ENCODE measurements at places on chromosomes 5 and 9.

DNA sequence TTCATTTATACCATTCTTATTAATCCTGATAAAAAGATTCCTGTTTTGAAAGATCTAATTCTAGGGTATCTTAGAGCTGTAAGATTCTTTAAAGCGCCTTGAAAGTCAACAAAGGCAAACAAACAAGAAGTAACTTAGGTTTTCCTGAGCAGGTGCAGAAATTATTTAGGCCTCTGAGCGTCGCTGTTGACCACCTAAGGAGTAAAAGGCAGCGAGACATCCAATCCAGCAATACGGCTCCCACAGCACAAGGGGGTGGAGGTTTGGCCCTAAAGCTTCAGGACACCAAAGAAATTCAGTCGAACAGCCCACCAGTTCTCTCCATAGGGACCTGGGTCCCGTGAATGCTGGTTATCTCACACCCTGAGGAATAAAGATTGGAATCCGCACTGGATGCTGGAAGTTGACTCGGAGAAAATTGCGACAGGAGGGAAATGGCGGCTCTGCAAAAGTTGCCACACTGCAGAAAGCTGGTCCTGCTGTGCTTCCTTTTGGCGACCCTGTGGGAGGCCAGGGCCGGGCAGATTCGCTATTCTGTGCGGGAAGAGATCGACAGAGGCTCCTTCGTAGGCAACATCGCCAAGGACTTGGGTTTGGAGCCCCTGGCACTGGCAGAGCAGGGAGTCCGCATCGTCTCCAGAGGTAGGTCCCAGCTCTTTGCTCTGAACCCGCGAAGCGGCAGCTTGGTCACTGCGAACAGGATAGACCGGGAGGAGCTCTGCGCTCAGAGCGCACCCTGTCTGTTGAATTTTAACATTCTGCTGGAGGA is at the start of gene PCDHGA2:
Gene PCDHGA2, plus strand, starts transcription at position 223 of the 769 bp plus-strand sequence.
- peak; percentile 12 for DNase-seq

DNA sequence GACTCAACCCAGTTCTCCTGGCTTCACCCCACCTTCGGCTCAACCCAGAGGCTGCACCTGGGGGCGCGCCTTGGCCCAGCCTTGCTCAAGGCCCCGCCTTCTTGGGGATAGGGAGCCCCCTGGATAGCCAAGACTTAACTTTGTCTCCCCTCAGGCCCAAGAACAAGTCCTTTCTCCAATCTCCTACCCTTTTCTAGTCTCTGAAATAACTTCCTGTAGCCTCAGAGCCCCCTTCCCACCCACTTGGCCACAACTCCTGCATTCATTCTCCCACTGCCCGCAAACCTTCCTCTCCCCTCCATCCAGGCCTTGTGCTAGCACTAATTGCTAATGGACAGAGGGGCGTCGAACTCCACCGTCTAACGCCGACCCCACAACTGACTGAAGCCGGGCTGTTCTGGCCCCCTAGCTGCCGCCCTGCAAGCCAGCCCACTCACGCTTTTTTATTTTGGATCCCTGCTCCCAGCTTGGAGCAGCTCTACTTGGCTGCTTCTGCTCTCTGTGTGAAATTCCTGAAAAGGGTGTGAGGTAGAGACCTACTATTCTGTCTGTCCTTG is 579 bp upstream of the ASTN2 start:
- DNase-seq = peak; percentile 8

DNA sequence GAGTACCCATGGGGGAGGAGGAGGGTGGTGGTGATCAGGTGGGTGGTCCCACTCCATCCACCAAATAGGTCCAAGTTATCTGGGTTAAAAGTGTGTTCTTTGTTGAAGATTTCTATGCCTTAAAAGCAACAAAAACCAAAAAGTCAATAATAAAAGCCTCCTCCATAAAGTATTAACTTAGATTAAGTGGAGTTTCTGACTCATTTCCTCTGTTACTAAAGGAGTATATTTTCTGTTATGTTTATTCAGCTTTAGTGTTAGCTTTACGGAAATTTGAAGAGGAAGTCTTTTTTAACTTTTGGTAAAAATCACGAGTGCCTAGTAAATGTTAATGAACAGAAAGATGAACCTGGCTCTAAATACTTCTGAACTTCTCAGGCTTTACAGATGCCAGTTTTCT is 17.8 kb downstream of the FBXO38 start:
- DNase-seq = no peak

- no peak for DNase-seq
Measured at GRCh38 chr5:74578356-74579044, 62.0 kb downstream of the ENC1 start.

DNA sequence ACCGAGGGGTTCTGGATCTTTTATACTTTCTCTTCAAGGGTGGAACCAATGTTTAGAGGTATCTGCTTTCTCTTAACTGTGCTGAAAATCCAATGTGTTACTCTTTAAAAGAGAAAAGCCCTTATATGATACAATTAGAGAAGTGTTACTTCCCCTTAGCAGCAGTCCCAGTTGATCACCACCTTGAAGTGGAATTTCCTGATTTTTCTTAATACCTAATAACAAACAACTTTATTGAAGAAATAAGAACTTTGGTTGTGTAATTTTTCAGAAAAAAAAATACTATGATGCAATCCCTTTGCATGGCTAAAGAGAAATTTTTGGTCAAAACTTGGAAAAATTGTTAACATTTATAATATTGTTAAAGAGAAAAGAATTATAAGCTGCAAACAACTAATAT is 24.7 kb downstream of the SLC1A3 start:
- no peak for DNase-seq

DNA sequence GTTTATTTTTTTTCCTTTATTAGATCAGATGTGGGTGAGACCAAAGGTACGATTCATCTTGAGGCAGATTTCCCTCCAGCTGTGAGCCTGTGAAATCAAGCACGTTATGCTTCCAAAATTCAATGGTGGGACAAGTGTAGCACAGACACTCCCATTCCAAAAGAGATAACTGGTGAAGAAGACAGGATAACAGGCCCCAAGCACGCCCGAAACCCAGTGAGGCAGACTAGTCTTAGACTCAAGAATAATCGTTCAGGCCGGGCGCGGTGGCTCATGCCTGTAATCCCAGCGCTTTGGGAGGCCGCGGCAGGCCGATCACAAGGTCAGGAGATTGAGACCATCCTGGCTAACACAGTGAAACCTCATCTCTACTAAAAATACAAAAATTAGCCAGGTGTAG is 36.8 kb upstream of the COL5A1 start:
- DNase-seq = no peak

- peak; percentile 73 for DNase-seq
Measured at GRCh38 chr9:87909310-87910041, 8.3 kb upstream of the SPATA31C1 start.

DNA sequence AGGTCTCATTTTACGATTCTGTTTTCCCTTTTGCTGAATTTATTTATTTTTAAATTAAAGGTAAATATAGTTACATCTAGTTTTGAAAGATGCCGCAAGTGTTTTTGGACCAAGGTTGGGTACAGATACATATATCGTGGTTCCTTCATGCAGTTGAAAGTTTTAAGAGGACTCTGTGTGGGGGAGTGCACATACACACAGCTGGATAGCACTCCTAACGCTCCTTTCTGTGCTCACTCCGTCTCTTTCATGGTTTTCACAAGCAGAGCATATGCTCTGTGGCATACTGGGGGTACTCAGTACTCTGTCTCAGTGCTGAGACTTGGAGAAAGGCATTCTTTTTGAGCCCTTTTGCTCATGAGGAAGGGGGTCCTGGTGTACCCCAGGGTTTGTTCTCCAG is 307.5 kb downstream of the DOCK8 start:
- no peak for DNase-seq

GRCh38 chr5:125338440-125339174 is 592.2 kb upstream of the ZNF608 start:
- DNase-seq = no peak

GRCh38 chr5:42994555-42995359 is 45.4 kb downstream of the ANXA2R start:
- no peak for DNase-seq

GRCh38 chr5:136816327-136816726 is 451.0 kb upstream of the TRPC7 start:
- DNase-seq = no peak

DNA sequence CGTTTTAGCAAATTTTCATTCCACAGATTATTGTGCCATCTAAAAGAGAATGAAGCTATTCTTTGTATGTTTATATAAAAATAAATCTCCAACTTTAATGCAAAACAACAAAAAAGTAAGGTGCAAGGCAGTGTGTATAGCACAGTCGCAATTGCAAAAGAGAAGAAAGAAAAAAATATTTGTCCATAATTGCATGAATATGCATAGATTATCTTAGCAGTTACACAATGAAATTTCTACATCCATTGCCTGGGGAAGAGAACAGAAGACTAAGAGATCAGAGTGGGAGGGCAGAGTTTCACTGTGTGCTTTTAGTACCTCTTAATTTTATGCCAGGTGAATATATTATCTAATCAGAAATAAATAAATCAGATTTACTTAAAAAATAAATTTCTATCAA is 86.4 kb upstream of the LHFPL2 start:
- DNase-seq = no peak

DNA sequence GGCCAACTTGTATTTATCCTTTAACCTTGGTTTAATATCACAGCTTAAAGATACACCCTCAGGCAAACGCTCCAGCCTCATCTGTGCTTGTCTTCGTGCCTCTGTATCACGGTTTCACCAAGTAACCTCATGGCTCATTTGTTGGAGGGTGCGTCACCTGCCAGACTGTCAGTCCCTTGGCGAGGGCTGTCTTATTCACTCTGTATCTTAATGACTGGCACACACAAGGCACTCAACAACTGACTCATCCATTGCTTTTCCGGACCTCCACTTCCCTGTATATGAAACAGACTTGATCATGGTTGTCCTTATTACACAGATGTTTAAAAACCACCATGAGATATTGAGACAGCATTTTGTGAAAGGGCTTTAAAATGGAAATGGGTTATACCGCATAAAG is 28.0 kb downstream of the LCP2 start:
- no peak for DNase-seq

DNA sequence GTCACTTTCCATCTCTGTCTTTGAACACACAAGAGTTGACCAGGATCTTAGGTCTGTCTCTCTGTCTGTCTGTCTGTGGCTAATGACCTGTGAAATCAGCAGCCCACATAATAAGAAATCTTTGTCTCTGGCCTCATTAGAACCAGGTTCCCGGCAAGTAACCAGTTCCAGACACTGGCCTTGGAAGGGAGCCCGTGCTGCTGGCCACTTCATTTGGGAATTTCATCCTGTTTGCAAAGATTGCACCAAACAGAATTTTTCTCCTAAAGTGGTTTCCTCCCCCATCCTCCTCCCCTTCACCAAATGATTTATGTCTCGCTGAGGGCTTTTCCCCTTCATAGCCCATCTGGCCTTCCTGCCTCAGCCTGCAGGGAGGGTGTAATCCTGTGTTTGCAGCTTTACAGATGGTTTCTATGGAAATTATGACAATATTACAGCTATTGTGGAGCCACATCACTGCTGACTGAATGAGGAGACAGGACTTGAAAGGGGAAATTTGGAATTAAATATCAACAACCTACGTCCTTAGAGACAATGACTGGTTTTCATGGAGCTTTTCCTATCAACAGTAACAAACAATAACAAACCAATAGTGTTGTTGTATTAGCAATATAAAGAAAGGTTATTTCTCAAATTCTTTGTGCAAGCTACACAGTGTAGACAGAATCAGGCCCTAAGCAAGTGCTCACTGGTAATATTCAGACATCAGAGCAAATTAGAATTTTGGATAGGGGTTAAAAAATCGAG is 25.7 kb downstream of the DPYSL3 start:
- no peak for DNase-seq

DNA sequence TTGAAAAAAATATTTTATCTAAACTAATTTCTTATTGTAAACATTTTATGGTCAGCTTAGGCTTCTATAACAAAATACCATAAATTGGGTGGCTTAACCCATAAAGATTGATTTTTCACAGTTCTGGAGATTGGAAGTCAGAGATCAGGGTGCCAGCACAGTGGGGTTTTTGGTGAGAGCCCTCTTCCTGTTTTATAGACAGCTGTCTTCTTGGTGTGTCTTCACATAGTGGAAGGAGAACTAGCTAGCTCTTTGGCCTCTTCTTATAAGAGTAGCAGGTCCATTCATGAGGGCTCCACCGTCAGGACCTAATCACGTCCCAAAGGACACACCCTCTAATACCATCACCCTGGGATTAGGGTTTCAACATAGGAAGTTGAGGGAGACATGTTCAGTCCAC is 26.6 kb downstream of the OTULINL start:
- DNase-seq = no peak

DNA sequence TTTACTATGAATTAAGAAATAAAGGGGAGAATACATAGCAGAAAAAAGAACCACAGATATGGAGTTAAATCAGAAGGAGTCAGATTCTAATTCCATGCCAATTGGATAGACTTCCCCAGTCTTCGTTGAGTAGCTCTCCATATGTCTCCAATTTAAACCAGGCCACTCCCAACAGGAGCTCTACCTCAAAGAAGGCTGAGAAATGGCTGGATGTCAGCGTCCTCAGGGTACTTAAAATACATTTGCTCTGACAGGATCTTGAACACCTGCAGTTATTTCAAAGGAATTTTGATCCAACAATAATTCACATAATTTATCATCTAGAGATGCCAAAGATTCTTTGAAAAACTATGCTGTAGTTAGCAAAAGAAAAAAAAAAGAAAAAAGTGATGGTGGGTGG is 133.9 kb upstream of the FBN2 start:
- no peak for DNase-seq

GRCh38 chr5:17019324-17019723 is 83.2 kb upstream of the MYO10 start:
- DNase-seq = no peak

GRCh38 chr5:133220851-133221674 is 169.2 kb downstream of the HSPA4 start:
- DNase-seq = no peak

DNA sequence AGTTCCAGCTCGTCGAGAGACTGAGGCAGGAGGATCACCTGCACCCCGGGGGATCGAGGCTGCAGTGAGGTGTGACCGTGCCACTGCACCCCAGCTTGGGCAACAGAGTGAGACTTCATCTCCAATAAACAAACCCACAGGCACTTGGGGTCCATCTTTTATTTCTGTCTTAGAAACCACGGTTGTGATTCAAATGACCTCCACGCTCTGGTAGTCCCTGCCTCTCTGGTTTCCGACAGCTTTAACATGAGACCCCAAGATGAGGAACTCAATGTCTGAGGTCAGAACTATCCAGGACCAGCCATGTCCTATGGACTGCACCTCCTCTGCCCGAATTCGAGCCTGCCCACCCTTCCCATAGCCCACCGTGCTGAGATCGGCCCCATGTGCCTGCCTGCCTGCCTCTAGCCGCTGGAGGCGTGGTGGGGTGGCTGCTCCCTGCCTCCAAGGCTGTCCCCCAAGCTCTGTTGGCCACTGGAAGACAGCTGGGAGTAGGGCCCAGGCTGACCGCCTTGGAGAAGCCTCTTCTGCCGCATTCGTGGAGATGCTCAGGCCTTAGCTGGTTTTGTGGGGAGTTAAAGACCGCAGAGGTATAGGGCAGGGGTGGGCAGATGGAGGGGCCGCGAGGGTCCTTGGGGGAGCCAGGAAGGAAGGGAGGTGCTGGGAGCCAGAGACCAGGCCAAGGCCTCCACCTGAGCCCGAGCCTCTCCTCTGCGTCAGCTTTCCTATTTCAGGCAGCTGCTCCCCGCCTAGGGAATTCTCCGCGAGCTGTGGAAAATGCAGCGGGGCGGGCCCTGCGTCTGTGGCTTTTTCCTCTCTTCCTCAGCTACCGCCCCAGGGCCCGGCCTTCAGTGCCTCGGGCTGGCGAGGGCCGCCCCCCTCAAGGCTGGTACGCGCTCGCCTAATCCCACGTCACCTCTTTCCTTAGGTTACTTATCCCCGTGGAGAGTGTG is 6.9 kb upstream of the WDR5 start:
- no peak for DNase-seq

Data from urothelium cell line (cell line).